ENCODE measurements at places on chromosomes 11 and 22.

GRCh38 chr22:27628891-27629631 lies 172.5 kb downstream of the MN1 start:
- DNase-seq, result no peak

- no peak for DNase-seq
Observed at GRCh38 chr11:17864478-17864941, 129.9 kb downstream of the KCNC1 start.

DNA sequence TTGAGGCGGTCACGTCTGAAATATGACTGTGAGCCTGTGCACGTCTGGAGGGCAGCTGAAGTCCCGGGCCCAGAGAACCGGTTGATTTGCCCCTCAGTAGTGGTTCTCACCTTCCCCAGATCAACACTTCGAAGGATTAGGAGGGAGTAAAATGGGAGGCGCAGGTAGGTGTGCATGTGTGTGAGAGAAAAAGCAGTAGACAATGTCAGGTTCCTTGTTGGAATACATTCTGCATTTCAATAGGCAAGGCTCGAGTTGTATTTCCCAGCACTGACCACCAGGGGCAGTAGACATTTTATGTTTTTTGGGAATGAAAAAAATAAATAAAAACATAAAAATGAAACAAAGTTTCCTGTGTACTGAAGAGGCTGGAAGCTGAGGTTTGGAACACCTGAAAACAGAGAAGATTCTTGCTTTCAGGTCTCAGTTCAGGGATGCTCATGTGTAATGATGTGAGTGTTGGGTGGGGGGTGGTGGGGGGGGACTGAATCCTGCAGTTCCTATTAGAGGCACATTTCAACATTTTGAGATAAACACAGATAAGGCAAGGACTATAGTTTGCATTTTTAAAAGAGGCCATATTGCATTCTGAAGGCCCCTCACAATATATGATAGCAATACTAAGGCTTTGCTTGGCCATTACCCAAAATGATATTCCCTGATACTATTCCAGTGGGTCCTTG lies 333.9 kb downstream of the CADM1 start:
- DNase-seq, result no peak

GRCh38 chr11:2789331-2789730 lies 89.5 kb upstream of the KCNQ1OT1 start:
- DNase-seq, result no peak

DNA sequence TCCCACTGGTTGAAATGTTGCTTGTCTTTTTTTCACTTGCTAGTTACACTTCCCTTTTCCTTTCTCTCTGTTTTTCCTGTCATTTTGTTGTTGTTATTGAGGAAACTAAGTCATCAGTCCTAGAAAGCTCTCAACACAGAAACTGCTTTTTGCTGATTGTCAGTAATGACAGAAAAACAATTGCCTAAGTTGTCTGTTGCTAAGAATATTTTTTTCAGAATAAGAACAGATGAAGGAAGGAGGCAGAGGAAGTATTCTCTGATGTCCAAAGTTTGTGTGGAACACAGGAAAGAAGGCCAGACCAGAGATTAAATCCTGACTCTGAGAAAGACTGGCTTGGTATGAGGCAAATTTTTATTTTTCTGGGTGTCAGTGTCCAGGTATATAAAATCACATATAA lies 163.3 kb downstream of the CASP12 start:
- no peak for DNase-seq

DNA sequence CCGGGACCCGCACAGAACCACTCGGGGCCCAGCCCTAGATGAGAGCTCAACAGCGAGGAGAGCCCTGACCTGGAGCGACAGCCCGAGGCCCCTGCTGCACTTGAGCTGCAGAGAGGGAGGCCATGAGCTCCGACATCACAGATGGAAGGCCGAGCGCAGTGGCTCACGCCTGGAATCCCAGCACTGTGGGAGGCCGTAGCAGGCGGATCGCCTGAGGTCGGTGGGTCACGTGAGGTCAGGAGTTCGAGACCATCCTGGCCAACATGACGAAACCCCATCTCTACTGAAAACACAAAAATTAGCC lies 13.8 kb upstream of the BRSK2 start:
- no peak for DNase-seq
